Eye (tissue), 1 donor: ENCODE measurements at places on chromosomes 4 and X.
A peak's percentile ranks its signal among the peaks of the same experiment; 100 is the strongest.

- no peak for DNase-seq
Observed at GRCh38 chr4:118751629-118752323, 66.6 kb downstream of the METTL14 start.

DNA sequence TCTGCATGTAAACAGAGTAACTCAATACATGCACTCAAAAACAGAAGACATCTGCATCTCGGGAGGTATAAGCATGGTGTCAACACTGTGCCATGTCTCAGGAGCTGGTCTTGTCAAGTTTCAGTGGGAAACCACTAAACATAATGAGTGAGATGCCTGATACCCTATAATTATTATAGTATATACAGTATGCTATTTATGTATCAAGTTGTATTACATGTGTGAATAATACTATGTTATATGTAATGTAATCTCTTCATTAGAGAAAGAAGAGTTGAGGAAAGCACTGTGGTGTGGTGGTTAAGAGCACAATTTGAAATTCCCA lies 2.5 kb downstream of the PPBP start:
- no peak for DNase-seq

GRCh38 chr4:139886798-139887197 lies 221.2 kb downstream of the MGST2 start:
- no peak for DNase-seq

- no peak for DNase-seq
Observed at GRCh38 chrX:52426810-52427209, 58.0 kb downstream of the XAGE2 start.

GRCh38 chr4:41143311-41144039 lies 70.9 kb downstream of the APBB2 start:
- DNase-seq = peak; percentile 85

DNA sequence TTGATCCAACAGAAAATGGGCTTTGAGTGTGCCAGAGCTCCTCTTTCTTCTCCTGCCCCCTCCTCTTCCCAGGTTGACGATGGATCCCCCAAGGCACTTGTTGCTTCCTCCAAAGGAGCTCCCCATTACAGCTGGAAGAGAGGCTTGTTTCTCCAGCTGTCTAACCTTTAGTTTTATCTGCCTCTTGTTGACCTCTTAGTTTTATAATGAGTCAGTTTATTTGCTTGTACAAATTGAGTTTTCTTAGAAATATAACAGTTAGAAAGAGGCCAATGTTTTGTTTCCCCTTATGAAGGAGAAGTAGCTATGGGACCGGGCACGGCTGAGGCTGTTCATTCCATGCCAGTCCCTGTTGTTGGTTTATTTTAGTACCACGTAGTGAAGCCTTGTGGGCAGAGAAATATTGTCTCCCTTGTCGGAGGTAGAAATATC lies 158.2 kb downstream of the SPRY1 start:
- DNase-seq = peak; percentile 56

GRCh38 chrX:109294097-109294814 lies 187.6 kb downstream of the GUCY2F start:
- no peak for DNase-seq

- DNase-seq = peak; percentile 1
Observed at GRCh38 chrX:86887341-86887740, 630.3 kb upstream of the KLHL4 start.

DNA sequence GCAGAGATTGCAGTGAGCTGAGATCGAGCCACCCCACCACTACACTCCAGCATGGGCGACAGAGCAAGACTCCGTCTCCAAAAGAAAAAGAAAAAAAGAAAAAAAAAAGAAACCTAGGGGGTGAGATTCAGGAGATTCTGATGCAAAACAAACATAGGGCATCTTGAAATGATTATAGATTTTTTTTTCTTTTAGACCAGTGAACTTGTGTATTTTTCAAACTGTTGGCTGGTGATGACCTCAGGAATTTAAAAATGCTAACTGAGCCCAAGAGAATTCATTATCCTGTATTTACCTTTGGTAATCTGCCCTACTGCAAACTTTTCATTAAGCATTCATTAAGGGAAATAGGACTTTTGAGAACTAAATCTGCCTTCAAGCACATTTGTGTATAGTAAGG lies 20.6 kb downstream of the ATP10D start:
- no peak for DNase-seq

- no peak for DNase-seq
Observed at GRCh38 chr4:53508446-53508845, 82.8 kb downstream of the LNX1 start.

GRCh38 chr4:36915717-36916116 lies 328.8 kb upstream of the NWD2 start:
- no peak for DNase-seq

- no peak for DNase-seq
Observed at GRCh38 chr4:129970801-129971200, 874.8 kb downstream of the C4orf33 start.

DNA sequence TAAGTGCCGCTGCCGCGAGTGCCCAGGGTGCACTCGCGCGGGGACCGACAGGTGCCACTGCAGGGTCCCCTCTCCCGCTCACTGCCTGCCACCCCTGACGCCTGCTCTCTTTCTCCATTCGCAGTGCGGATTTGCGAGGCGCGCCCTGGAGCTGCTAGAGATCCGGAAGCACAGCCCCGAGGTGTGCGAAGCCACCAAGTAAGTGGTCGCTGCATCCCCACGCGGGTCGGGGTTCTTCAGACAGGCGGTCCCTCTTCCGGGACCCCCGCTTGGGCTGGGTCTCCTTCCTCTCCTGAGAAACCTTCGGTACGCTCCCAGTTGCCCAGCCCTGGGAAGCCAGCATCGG lies 547 bp downstream of the GUCY1A1 start:
- peak; percentile 87 for DNase-seq

GRCh38 chr4:151226004-151226932 lies 50.7 kb upstream of the PRSS48 start:
- DNase-seq = peak; percentile 86

DNA sequence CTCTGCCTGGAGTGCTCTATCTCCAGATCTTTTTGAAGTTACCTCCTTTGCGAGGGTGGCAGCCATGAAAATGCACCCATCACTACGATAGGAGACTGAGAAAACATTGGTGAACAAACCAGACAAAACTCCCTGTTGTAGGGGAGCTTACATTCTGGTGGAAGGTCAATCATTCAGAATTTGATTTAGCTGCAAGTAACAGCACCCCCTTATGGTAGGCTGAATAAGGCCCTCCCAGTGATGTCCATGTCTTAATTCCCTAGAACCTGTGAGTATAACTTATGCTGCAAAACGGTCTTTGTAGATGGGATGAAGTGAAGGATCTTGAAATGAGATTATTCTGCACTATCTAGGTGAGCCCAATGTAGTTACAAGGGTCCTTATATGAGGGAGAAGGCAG lies 5.6 kb upstream of the TEC start:
- DNase-seq = no peak
